ENCODE measurements at places on chromosomes 1 and 21.

GRCh38 chr1:41872074-41872473 is 46.6 kb downstream of the HIVEP3 start:
- DNase-seq, result no peak

GRCh38 chr1:205936846-205937586 is 6.2 kb downstream of the SLC26A9 start:
- DNase-seq, result no peak

DNA sequence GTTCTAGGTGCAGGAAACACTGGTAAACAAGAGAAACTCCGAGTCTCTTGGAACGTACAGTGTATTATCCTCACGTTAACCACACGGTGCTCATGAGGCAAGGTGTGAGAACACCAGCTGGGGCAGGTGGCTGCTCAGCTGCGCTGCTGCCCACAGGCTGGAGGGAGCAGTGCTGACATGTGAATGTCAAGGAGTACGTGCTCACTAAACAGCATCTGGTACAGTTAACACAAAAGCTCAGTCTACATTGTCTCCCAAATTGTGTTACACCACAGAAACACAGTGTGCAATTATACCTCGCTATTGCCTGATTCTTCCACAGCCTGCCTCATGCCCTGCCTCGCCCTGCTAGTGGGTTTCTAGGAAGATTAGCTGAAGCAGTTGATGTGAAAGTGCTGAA is 138.4 kb downstream of the GLIS1 start:
- no peak for DNase-seq

DNA sequence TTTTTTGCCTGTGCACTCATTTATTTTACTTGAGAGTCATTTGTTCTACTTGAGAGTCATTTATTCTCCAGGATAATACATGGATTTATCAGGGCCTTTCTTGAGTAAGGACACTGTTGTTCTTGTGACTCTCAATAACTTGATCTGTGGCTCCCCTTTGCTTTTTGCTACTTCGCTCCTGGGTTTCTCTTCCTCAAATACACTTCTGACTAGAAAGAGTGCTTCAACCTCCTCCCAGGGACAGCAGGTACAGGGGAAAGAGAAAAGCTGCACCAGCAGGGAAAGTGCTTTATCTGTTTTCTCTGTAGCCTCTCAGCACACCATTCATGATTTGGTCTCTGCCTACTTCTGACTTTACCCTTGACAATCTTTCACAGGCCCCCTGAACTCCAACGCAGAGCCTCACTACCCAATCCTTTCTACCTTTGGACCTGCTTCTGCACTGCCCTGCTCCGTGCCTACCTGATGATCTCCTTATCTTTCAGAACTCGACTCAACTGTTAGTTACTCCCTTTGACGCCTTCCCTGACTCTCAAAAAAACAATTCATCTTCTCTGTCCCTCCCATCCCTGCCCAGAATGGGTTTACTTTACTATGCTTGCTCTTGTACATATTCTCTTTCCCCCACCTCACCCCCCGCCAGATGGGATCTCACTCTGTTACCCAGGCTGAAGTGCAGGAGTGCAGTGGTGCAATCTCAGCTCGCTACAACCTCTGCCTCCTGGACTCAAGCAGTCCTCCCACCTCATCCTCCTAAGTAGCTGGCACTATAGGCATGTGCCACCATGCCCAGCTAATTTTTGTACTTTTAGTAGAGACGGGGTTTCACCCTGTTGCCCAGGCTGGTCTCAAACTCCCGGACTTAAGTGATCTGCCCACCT is 15.6 kb upstream of the PIGM start:
- no peak for DNase-seq

- no peak for DNase-seq
These were observed 12.0 kb downstream of the UBE2Q1 start for GRCh38 chr1:154546264-154547063.

Data from stimulated activated CD8-positive, alpha-beta memory T cell treated with anti-CD3 and anti-CD28 coated beads, Interleukin-4, amount 100 ng/mL, for 1 hour (primary cell).